ENCODE measurements at places on chromosomes 5 and 9.

GRCh38 chr5:147332658-147333057, 97.8 kb downstream of the STK32A start:
- no peak for DNase-seq

GRCh38 chr5:176167800-176168199, 70.4 kb upstream of the SIMC1 start:
- no peak for DNase-seq

DNA sequence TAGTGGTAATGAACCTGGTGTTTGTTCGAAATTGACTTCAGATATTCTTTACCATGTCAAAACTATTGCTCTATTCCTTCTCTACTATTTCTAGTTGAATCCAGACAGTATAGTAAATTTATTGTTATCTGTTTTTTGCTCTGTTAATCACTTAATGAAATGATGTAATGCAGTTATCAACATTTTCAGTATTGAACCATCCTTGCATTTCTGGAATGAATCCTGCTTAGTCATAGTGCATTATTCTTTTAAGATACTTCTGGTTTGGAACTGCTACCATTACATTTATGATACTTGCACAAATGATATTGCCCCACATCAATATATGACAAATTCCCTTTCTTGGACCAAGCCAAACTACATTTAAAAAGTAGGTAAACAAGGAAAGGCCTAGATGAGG, 554.0 kb upstream of the KLF4 start:
- no peak for DNase-seq

DNA sequence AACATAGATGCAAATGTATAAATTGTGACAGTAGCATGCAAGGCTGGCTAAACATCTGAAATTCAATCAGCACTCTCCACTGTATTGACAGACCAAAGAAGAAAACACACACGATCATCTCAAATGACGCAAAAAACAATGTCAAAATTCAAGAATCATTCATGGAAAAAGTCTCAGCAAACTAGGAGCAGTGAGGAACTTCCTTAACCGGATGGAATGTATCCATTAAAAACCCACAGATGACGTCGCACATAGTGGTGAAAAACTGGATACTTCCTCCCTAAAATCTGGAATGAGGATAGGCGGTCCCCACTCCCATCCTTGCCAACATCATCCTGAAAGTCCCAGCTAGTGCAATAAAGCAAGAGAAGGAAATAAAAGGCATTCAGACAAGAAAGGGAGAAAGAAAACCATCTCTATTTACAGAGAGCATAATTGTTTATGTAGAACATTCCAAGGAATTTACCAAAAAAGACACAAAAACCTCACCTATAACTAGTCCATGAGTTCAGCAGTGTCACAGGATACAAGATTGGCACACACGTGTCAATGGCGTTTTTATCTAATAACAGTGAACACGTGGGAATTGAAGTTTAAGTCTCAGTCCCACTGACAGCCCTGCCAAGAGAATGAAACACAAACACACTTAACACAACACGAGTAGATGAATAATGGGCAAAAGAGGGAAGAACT, 14.1 kb upstream of the CEP72 start:
- no peak for DNase-seq

DNA sequence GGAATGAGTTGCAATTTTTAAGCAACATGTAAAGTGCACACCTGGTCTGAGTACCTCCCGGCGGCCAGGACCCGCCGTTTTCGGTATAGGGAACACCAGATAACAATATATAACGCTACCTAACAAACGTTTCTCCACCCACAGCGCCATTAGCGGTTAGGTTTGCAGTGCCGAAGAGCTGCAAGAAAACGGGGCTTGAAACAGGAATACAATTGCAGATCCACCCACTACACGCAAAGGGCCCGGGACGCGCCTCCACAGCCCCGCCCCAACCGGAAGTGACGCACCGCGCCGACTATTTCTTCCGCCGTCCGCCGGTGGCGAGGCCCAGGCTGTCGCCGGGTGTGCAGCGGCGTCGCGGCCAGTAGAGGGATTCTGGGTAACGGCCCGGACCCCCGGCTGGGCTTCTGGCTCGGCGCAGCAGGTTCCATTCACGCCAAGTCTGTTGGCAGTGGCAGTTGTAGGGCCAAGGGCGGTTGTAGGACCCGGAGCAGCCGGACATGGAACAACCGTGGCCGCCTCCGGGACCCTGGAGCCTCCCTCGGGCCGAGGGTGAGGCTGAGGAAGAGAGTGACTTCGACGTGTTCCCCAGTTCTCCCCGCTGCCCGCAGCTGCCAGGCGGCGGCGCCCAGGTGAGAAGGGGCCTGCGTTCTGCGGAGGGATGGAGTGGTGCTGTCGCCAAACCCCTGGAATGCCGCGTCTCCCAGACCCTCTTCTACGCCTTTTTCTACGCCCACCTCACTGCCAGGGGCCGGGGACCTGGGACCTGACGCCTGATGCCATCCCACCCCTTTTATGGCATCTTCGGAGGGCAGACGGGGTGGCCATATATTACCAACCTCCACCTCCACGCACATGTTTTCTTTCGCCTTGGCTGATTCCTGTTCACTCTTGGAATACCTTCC, at the start of gene CDC37L1:
TSS of gene CDC37L1 (plus strand) at position 302 of the 905 bp plus-strand sequence. CDS start at position 501, 199 bp downstream.
- DNase-seq = peak; percentile 99

DNA sequence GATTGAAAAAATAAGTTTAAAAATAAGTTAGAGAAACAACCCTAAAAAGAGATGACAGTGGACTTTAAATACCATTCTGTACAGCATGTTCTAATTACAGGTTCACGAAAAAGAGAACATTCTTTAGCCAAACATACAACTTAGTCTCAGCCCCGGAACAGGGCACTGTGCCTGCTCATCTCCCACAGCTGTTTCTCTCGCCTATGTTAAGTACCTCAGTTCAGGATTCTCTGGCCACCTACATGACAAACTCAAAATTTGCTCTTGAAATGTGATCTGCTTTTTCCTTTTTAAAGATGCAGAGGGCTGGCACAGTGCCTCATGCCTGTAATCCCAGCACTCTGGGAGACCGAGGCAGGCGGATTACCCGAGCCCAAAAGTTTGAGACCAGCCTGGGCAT, 52.3 kb downstream of the MYO10 start:
- no peak for DNase-seq

GRCh38 chr5:54905942-54906537, 79.4 kb downstream of the ESM1 start:
- peak; percentile 79 for DNase-seq

DNA sequence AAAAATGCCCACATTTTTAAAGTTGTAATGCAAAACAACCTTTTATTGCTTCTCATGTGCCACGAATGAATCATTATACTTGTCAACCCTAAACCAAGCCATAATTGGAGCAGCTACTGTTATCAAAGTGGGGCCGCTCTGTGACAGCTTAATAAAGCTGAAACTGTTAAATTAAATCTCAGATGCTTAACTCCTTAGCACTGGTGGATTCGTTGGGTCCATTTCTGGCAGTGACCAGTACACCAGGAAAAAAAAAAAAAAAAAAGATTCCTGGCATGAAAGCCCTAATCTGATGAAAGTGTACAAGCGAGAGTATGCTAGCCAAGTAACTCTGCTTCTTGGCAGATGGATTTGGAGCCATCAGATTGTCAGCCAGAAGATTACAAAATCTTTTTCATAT, 164.8 kb downstream of the ZSWIM6 start:
- no peak for DNase-seq

DNA sequence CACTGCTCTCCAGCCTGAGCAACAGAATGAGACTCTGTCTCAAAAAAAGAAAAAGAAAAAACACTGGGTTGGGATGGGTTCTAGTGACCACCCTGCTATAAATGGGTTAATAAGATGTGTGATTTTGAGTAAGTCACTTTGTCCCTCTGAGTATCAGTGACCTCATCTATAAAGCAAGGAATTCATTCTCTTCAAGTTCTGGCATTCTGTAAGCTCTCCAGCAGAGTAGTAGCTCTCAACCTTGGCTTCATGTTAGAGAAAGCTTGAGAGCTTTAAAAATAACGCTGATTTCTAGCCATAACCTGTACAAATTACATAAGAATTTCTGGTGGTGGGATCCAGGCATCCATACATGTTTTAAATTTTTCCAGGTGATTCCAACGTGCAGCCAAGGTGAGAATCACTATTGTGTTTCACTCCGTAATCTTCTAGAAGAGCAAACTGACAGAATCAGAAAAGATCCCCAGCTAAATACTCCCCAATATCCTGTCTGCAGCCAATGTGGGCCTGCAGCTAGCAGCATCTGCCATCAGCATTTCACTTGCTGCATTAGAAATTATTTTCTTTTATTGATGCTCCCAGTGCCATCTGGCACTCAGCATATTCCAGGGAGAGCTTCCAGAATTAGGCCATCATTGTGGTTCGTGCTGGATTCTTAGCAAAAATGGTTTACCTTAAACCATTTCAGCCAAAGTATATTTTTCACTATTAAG, 109.4 kb downstream of the FEM1C start:
- DNase-seq = no peak

DNA sequence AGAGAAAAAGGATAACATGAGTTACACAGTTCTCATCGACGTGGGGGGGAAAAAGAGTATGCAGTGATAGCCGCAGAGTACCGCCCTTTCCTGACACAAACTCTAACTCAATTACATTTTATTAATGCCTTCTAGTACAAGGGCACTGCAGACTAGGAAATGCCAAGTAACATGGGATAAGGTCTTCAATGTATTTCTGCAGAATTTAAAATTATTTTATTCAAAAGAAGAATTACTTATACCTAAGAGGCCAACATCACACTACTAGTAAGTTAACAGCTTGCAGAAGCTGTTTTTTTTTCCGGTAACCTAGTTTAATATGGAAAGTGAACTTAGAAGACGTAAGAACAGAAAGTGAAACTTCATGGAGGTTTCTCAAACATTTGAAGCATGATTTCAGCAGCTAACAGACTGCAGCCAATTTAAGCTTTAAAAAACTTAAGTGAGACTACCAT, 3.9 kb downstream of the SETX start:
- DNase-seq = peak; percentile 22

GRCh38 chr5:76269932-76270610, 133.0 kb upstream of the IQGAP2 start:
- DNase-seq = peak; percentile 52

GRCh38 chr9:94514722-94515121, 40.2 kb upstream of the PCAT7 start:
- no peak for DNase-seq

DNA sequence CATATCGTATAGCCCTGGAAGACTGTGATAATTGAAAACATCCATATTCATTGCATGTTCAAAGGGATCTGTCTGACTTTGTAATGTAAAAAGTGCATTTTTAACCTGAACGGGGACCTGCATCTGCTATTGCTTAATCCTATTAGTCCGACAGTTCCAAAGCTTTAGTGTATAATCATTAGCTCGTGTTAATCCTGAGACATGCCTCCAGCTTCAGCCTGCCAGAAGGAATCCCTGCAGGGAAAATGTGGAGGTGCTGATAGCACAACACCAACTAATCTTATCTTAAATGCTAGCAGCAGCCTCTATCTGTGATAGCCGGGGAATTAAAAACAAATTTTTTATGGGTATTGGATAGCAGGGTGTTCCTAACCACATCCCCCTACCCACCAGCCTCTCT, 495.2 kb downstream of the TLE4 start:
- no peak for DNase-seq

DNA sequence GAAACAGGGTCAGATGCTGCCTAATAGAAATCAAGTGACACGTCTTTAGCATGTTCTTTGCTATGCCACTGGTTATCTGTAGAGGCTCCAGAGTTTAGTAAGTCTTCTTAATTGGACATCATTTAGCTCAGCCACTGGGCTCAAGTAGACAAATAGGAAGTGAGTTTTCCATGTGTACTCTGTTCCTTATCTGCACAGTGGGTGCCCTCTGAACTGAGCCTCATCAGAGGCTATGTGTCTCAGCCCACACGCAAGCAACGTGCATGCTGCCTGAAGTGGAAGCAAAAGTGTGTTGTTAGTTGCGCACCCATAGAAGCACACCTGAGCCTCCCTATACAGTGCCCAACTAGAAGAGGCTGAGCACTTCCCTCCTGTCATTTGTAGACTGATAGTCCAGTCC, 134.7 kb downstream of the SEMA5A start:
- DNase-seq = no peak

DNA sequence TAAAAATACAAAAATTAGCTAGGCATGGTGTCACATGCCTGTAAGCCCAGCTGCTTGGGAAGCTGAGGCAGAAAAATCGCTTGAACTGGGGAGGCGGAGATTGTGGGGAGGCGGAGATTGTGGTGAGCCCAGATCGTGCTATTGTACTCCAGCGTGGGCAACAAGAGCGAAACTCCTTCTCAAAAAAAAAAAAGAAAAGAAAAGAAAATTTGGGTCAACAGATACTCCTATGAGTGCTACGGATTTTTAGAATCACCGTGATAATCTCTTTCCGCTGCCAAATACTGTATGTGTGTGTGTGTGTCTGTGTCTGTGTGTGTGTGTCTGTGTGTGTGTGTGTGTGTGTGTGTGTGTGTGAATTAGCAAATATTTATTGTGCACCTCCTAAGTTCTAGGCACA, 64.4 kb downstream of the ARRDC3 start:
- peak; percentile 54 for DNase-seq

DNA sequence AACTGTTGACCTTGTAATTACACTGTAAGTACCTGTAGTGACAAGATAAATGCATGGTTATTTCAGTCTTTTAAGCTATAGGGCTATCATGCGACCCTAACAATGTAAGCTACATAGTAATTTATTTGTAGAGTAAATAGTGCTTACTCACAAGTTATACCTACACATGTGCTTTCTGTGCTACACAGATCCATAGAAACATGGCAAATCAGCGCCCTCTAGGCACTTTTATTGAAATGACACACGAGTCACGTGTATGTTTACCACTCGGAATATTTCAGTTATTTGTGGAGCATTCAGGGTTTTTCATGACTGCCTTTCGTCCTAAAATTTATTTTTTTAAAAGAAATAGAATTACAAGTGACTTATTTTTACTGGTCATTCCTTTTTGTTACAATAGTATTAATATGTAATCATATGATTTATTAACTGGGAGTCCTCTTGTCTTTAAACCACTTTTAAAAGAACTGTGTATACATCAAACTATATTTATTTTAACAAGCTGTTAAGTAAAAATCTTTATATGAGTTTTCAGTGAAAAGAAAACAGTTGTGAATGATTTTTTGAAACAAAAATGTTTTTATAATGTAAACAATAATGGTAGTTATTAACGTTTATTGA, 1242.3 kb upstream of the WWC1 start:
- DNase-seq = peak; percentile 4

DNA sequence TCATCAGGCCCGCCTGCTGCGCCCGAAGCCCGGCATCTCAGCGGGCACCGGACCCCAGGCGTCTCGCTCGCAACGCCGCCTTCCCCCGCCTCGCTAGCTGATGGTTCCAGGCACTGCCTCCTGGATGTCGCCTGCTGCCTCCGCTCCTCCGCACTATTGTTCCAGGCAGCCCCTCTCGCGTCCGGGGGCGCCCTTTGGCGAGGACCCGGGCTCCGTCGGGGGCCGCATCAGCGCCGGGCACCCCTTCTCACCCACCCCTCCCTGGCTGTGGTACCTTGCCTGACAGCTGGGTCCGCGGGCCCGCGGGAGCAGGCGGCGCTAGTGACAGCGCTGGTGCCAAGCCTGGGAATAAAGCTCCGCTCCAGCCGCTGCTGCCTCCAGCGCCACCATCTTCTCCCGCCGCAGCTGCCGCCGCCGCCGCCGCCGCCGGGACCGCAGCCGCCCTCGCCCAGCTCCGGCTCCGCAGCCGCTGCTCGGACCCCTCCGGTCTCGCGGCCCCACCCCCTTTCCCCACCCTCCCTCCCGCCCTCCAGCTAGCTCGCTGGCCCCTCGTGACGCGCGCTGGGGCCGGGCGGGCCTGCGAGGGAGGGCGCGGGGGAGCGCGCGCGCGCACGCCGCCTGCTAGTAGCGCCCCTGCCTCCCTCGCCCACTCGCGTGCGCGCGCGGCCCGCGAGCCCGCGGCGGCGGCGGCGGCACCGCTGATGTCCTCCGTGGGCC, at the start of gene APBA1:
TSS of gene APBA1 (minus strand) at position 493 of the 717 bp plus-strand sequence.
- peak; percentile 41 for DNase-seq

Data from activated CD4-positive, alpha-beta T cell treated with anti-CD3 and anti-CD28 coated beads, Interleukin-2, amount 50 U/mL, for 48 hours (primary cell).